ENCODE measurements at places on chromosomes 5 and 9.

DNA sequence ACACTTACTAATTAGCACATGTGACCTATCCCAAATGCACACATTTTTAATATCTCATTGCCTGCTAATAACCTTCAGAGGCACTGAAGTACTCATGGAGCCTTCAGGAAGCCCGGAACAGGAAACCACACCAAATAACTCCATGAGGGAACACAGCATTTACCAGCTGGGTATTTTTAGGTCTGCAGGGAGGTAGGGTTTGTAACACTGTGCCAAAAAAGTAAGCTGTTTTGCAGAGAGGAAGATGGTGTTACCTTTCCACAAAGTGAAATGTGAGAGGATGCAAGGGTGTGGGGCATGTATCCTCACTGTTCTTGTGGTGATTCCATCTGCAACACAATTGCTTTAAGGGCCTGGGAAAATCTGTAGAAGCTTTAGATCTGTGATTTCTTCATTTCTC is 64.4 kb downstream of the NUDT12 start:
- no peak for DNase-seq

GRCh38 chr5:59500014-59500413 is 393.5 kb downstream of the PDE4D start:
- no peak for DNase-seq

DNA sequence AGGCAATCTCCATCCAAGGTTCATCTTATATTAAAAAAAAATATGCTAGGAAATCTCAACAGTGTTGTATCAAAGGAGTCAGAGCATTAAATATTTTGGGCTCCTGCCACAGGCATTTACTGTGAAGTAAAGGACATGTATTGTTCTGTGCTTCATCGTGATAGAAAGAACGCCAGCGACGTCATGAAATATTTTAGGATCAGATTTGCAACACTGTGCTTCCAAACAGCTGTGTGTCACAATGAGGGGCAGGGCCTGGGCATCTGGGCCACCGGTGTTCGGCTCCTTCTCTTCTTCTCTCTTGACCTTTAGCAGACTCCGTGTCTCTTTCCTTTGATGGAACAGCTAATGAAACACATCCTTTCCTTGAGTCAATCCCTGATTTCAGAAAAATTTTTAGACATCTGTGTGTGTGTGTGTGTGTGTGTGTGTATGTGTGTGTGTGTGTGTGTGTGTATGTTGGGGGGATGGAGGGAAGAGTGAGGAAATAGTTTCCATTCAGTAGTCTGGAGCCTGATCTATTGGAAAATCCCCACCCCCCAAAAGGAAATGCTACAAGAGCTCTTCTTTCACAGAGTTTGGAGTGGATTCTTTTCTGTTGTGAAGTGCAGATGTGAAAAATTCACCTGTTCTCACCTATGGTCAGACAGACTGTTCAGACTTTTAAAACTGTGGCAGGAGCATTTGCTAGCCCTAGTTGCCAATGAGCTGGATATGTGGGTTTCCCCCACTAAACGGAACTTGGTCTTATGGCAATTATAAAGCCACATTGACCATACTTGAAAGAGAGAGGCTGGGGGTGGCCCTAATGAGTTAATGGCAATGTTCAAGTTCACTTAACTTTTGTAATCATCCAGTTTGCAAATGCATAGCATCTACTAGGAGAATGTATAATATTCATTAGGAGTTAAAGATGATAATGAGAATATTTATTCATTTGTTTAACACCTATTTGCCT is 18.1 kb upstream of the TNC start:
- DNase-seq: no peak

GRCh38 chr9:111039231-111039906 is 1.1 kb upstream of the LPAR1 start:
- DNase-seq: no peak

DNA sequence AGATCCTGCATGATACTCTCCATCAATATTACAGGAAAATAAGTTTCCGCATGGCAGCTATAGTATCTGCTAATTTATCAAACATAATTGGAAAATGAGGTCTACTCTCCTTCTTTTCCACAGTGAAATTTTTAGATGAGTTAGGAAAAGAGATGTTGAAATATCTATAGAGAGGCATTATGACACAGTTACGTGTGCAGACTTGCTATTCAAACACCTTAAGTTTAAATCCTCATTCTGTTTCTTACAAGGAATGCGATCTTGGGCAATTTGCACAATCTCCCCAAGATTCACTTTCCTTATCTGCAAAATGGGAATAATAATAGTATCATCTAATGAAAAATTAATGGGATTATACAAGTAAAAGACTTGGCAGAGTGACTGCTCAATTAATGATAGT is 91.7 kb upstream of the SLCO6A1 start:
- no peak for DNase-seq

DNA sequence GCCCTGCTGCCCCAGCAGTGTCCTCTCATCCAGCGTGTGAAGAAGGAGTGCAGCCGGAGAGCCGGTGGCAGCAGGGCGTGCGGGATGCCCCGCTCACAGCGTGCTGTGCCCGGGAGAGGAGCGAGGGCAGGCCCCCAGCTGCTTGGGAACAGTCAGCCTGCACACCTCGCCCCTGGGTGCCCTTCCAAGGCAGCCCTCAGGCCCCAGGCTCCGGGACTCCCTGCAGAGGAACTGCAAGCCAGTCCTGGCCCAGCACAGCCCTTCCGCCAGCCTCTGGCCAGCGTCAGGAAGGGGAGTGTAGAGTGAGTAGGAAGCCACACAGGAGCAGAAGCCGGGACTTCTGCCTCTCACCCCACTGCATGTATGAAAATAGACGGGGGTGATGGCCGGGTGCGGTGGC is 43.5 kb downstream of the ADAMTS2 start:
- no peak for DNase-seq

GRCh38 chr9:116726602-116727001 is 39.5 kb downstream of the TRIM32 start:
- no peak for DNase-seq

GRCh38 chr5:150993422-150993821 is 27.0 kb upstream of the GPX3 start:
- DNase-seq: no peak

GRCh38 chr9:98108531-98109031 is 10.4 kb downstream of the TRIM14 start:
- DNase-seq: peak; percentile 73

DNA sequence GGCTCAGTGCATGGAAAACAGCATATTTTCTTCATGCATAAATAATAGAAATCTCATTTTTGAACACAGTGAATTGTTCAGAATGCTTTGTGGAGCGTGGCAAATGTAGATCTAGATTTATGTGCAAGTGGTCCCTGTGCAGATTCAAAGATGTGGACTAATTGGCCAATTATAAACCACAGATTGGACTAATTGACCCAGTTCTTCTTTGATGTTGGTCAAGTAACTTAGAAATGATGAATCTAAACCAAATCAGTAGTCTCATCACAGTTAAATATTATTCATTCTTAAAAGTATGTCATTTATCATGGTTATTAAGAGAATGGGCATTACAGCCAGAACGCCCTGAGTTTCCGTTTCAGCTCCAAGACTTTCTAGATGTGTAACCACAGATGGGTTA is 11.7 kb upstream of the PDE4D start:
- no peak for DNase-seq

DNA sequence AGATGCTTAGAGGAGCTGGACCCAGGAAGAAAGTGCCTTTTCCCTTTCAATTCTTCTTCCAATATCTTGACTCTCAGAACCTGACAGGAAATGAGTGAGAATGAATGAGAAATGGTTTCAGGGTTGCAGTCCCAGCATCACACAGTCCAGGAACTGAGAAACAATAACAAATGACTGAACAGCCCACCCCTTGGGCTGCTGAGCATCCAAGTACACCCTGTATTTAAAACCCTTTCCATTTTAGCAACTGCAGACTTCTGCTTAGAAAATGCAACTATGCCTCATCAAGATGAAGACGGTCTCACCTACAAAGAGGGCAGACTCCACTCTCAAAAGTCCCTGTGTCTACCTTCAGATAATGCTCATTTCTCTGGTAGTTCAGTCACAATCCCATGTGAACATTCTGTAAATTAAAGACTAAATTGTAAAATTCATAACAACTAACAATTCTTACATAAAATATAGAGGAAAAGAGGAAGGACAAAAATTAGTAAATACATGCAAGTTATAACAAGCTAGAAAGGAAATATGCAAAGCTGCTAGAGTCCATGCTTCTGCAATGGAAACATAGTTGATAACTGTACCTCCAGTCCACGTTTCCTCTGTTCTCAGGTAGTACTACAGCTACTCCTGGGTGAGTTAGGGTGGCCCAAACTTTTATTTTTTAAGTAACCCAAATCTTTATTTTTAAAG is 316.5 kb downstream of the ICE1 start:
- no peak for DNase-seq

DNA sequence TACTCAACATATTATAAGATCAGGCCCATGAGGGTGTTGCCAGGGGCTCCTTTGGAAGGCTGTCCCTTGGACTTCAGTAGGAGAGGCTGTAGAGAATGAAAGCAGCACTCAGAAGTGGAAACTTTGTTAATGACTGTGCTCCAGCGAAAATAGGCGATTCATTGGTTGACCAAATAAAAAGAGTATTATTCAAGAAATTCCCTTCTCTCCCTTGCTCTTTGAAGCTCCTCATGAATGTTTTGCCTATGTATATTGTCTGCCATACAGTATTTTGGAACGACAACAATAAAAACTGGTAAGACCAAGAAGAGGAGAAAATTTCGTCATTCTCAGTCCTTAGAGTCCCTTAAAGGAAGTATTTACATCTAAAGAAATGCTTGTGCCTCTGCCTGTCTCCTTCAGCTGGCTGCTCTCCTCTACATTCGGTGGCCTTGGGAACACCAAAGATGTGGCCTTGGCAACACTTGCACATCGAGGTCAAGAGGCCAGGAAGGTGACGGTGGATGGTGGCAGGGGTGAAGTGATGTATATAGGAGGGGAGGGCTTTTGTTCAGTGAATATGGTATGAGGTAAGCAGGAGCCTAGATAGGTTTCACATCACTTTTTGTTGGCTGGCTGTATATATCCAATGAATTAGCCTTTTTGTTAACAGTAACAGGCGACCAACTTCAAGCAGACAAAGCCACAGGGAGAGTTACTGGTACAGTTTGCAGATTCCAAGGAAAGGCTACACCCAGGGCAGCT is 95.0 kb upstream of the ACTBL2 start:
- no peak for DNase-seq

GRCh38 chr5:55063220-55063863 is 39.1 kb upstream of the GZMA start:
- DNase-seq: no peak

DNA sequence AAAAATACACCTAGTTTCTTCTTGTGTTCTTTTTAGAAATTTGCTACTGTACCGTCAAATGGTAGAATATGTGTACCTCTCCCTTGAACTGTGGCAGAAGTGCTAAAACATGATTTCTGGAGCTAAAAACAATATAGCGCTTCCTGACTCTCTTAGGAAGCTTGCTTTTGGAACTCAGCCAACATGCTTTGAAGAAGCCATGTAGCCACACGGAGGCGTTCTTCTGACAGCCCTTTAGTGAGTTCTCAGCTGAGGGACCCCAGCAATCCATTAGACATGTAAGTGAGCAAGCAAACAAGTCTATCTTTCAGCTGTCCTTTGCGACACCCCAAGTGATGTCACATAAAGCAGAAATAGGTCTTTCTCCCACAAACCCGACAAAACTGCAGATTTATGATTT is 917.0 kb downstream of the CDH9 start:
- DNase-seq: no peak

DNA sequence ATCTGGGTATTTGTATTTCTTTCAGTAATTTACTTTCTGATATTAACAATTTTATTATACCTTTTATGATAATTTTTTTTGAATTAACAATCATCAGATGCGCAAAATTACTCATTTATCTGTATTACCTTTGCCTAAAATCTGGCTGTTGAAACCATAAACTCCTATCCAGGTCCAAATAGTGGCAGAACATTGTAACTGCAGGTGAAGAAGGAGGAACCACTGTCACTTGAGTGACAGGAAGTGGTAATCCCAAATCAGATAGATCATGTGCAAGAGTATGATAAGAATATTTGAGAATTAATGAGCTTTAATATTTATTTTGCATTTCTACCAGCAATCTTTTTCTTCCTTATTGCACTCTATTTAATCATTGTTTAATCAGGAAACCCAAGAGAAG is 139.3 kb upstream of the TLE4 start:
- peak; percentile 69 for DNase-seq

- no peak for DNase-seq
Measured at GRCh38 chr9:81634915-81635516, 54.3 kb downstream of the TLE1 start.

- no peak for DNase-seq
Measured at GRCh38 chr5:96783326-96783725, 24.4 kb downstream of the ERAP1 start.

- no peak for DNase-seq
Measured at GRCh38 chr5:18764161-18764560, 1129.9 kb downstream of the TAF11L14 start.

DNA sequence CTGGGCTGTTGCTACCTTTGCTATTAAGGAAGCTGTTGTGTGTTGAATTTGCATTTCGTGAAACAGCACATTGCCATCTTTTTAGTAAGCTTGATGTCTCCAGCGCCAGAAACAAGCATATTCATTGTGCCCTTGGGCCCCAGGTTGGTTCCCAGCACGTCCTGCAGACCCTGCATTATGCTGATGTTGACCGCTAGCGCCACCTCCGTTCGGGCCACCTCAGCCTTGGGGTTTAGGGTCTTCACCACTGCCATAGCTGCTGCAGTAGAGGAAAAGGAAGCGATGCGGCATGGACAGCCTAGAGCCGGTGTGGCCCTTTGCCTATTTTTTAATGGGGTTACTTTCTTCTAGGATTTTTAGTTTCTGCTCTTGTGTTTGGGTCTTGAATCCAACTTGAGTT is 23.8 kb upstream of the OTULIN start:
- no peak for DNase-seq

DNA sequence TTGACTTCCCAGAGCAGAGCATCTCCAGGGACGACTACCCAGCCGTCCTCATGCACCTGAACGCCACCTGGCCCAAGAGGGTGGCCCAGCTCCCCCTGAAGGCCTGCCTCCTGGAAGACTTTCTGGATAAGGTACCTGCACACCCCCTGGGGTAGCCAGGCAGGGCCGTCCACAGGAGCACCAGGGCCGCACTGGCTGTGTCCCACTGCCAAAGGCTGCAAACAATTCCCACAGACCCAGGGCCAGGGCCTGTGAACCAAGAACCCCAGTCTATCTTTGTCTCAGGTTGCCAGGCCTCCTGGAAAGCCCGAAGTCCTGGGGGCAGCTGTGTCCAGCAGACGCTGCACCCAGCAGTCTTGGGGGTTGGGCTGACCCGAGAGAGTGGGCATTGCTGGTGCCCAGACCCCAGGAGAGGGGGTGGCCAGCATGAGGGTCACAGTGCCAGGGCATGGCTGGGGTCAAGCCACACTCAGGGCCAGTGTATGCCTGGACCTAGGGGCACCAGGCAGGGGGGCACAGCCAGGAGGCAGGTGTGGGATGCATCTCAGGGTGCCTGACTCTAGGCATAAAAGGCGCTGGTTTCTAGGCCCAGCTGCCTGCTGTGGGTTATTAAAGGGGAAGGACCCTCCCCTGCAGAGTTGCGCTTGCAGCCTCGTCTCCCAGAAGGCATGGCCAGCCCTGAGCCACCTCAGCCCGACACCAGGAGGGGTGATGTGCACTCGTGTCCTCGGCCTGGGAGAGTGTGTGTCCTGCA is 17.7 kb downstream of the SLC6A18 start:
- DNase-seq: no peak
